ENCODE measurements at places on chromosomes 7 and 10.
A peak's percentile ranks its signal among the peaks of the same experiment; 100 is the strongest.

DNA sequence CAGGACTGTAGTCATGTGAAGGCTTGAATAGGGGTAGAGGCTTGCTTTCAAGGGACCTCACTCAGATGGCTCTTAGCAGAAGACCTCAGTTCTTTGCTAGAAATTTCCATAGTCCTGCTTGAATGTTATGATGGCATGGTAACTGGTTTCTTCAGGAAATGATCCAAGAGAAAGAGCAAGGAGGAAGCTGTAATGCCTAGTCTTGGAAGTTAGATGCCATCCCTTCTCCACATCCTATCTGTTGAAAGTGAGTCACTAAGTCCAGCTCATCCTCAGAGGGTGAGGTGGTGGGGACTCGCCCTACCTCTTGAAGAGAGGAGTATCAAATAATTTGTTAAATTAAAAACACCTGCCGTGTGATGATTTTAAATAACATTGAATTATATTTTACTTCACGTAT, 4.6 kb downstream of the MGAM start:
- no peak for DNase-seq

- DNase-seq, result no peak
Measured at GRCh38 chr10:127549009-127549408, at the start of gene NPS. TSS of gene NPS (plus strand) at chr10:127549309. CDS start at chr10:127549369, 60 bp downstream.

DNA sequence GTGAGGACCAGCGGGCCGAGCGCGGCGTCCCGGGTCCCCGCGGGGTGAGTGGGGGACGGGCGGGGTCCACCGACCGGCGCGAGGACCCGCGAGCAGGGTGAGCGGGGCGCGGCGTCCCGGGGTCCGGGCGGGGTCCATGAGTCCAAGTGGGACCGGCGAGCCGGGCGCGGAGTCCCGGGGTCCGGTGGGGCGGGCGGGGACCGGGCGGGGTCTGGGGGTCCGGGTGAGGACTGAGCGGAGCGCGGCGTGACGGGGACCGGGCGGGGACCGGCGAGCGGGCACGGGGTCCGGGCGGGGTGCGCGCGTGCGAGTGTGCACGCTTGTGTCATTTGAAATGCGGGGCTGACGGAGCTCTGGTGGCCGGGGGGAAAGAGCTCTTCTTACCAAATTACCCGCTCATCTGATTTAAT, 765 bp downstream of the CELF2 start:
- DNase-seq, result peak; percentile 62

GRCh38 chr10:52194191-52194590, 119.9 kb upstream of the DKK1 start:
- DNase-seq, result no peak

- peak; percentile 72 for DNase-seq
Measured at GRCh38 chr7:66170309-66171231, 34.6 kb upstream of the TPST1 start.

GRCh38 chr7:102004848-102005247, 187.4 kb downstream of the CUX1 start:
- DNase-seq, result no peak

DNA sequence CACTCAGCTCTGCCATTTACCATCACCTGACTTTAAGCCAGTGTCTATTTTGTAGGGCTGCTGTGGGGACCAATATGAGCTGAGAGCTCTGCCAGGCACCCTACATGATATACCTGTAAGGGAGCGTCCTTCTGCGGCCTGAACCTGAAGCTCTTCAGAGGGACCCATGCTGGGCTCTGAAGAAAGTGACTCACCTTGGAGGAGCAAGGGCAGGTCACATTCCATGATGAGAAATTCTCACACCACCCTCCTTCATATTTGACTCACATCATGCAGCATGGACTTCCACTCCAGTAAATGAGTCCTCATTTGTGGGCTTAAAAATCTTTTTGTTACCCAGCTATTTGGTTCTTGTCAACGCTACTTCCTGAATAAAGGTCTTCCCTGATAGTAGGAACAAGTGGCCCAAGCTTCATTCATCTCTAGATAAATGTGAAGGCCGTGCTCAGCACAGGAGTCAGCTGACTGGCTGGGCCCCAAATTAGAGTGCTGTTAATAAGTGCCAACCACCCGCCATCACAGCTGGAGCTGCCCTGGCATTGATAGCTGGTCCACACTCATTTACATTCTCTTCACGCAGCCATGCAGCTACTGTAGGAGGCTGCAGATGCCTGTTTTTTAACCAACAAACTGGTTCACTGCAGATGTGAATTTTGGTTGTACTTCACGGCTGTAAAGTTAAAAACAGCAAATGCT, 78.4 kb downstream of the RNF216 start:
- DNase-seq, result no peak

DNA sequence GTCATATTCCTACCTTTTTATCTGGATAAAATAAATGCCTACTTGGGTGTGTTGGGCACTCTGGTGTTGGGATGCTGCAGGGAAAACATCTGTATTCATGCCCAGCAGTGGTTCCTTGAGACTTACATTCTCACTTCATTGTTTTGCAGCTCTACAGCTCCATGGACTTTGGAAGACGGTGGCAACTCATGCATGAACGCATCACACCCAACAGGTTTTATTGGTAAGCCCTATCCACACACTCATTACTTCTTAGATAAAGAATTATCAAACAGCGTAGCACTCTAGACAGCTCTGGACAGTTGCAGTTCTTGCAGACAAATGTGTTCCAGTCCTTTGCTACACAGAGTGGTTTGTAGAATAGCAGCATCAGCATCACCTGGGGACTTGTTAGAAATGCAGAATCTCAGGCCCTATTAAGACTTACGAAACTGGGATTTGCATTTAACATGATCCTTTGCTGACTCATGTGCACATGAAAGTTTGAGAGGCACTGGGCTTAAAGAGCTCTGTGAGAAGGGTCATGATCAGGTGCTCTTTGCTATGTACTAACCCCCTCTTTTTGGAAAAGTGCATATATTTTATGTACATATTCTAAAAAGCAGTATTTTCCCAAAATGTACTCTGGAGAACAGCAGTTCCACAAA, 401.9 kb downstream of the SORCS3 start:
- DNase-seq, result no peak

DNA sequence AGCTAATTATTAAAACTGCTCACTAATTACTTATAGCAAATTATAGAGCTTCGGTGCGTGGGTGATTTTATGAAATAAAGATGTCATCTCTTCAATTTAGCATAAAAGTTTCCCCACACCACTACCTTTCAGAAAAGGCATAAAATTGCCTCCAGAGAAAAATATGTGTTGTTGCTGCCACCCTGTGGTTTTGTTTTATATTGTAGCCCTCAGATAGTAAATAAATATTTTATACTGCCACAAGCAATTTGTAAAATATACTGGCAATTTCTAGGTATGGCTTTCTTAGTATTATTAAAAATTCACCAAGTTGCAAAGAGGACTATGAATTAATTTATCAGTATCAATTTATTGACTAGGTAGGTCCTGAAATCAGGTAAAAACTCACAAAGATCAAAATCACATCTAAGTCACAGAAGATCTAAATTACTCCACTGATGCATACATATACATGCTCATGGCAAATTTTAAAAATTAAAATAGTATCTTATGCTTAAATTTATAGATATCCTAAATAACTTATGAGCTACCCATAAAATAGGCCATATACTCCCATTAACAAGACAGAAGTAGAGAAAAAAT, 26.5 kb downstream of the ASNS start:
- no peak for DNase-seq

GRCh38 chr10:60803865-60804264, 25.6 kb downstream of the CDK1 start:
- no peak for DNase-seq

- no peak for DNase-seq
Measured at GRCh38 chr7:148882841-148883265, 1.2 kb downstream of the EZH2 start.

GRCh38 chr10:57891201-57892006, 376.3 kb downstream of the IPMK start:
- no peak for DNase-seq
